Putamen (tissue), 1 donor: ENCODE measurements at places on chromosomes 11 and 22.
A peak's percentile ranks its signal among the peaks of the same experiment; 100 is the strongest.

GRCh38 chr22:46852771-46853170 lies 90.3 kb downstream of the TBC1D22A start:
- no peak for DNase-seq

GRCh38 chr11:28505232-28505631 lies 397.0 kb downstream of the METTL15 start:
- no peak for DNase-seq

- DNase-seq: no peak
Observed at GRCh38 chr22:29587938-29588699, 7.2 kb upstream of the NIPSNAP1 start.

GRCh38 chr22:36773935-36774334 lies 2.0 kb downstream of the IFT27 start:
- DNase-seq: no peak

DNA sequence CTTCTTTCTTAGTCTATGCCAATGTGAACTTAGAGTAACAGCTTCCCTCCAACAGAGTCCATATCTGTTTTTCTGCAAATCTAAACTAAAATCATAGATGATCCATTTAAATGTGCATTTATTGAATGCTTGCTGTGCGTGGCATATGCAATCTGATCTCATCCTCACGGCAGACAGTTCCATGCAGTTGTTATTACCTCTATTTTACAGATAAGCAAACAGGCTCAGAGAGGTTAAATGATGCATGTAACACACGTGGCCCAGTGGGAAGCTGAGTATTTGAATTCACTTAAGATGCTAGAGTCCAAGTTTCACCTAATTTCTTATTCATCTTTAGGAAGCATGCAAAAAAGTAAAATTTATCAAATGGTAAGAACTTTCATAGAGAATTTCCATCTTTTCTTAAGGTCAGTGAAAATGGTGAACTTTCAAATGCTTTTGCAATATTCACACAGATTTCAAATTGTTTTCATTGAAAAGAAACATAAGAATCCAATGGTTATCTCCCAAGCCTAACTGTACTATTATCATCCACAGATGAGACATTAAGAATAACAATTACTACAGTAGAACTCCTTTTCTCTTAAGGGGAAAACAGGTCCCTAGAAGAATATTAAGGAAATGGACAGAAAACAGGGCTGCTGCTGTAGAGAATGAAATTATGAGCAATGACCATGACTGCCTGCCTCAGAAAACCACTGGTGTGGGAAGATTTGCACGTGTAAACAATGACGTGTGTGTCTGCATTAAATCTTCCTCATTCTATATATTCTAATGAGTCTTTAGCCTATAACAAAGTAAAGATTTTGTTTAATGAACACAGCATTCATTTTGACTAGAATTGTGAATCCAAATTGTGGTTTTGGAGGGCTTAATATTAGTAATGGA lies 1171.3 kb downstream of the LRRC4C start:
- DNase-seq: no peak

- DNase-seq: no peak
Observed at GRCh38 chr22:44529827-44530523, 31.9 kb upstream of the RTL6 start.

GRCh38 chr11:132301900-132302299 lies 931.5 kb downstream of the NTM start:
- no peak for DNase-seq

- no peak for DNase-seq
Observed at GRCh38 chr11:1823376-1824220, 11.2 kb upstream of the SYT8 start.

GRCh38 chr11:35391922-35392688 lies 27.3 kb downstream of the SLC1A2 start:
- DNase-seq: peak; percentile 52

GRCh38 chr11:47127213-47127612 lies 49.5 kb downstream of the ARFGAP2 start:
- no peak for DNase-seq

DNA sequence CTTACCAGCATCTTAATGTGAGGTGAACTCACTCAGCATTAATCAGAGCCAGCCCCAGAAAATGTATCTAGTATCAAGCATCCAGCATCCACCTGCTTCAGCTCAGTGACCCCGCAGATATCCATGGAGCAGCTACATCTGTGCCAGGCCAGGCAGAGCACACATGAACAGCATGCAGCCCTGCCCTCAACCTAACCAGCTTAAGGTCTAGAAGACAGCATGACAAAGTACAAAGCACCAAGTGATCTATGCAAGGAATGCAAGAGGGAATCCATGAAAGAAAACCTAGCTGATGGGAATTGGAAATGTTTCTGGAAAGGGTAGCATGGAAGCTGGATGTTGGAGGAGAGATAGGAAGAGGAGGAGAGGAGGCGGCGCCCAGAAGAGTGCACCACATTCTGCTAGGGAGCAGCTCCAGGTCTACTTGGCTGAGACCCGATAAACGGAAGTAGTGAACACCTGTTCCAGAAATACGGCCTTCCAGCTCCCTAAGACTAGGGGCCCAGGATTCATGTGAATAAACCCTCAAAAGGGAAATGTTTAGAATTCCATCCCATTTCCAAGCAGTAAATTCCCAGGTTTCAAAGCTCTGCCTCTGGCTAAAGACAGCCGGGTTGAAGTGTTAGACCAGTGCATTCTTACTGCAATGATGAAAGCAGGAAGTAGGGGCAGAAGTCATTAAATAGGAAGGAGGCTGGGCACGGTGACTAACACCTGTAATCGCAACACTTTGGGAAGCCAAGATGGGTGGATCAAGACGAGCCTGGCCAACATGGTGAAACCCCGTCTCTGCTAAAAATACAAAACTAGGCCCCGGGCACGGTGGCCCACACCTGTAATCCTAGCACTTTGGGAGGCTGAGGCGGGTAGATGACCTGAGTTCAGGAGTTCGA lies 23.5 kb upstream of the L3MBTL2 start:
- no peak for DNase-seq

- no peak for DNase-seq
Observed at GRCh38 chr11:70612459-70613141, 214.3 kb downstream of the CTTN start.

DNA sequence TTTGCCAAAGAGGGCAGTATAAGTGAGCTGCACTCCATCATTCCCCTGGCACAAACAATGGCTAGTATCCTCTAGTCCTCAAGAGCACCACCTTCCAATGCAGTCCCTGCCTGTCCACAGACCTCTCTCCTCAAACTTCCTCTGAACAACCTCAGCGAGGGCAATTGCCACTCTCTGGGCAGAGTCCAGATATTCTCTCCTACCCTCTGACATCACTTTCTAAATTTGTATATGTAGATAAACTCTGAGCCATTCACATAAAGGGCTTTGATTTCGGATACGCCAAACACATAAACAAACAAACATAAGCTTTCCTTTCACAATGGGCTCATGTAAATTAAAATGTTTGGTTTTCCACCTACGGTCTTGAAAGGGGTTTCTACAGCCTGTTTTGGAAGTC lies 3.0 kb upstream of the SLC43A3 start:
- no peak for DNase-seq

- no peak for DNase-seq
Observed at GRCh38 chr11:35160902-35161597, 22.1 kb downstream of the CD44 start.

DNA sequence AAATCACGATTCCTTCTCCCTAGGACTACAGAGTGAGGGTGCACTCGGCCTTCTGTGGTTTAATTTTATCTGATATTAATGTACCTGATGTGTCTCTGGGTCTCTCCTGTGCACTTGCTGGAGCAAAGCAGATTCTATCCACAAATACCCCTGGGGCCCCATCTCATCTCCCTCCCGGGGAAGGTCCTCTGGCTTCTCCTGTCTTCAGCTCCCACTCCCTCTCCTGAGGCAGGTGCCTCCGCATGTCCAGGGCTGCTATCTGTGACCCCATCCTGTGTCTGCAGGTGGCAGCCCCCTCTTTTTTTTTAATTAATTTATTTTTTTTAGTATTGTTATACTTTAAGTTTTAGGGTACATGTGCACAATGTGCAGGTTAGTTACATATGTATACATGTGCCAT lies 558.7 kb downstream of the BRD1 start:
- DNase-seq: no peak

GRCh38 chr22:45880091-45880715 lies 96.8 kb downstream of the WNT7B start:
- DNase-seq: no peak

- DNase-seq: no peak
Observed at GRCh38 chr11:61959678-61960077, 7.8 kb downstream of the FTH1 start.

DNA sequence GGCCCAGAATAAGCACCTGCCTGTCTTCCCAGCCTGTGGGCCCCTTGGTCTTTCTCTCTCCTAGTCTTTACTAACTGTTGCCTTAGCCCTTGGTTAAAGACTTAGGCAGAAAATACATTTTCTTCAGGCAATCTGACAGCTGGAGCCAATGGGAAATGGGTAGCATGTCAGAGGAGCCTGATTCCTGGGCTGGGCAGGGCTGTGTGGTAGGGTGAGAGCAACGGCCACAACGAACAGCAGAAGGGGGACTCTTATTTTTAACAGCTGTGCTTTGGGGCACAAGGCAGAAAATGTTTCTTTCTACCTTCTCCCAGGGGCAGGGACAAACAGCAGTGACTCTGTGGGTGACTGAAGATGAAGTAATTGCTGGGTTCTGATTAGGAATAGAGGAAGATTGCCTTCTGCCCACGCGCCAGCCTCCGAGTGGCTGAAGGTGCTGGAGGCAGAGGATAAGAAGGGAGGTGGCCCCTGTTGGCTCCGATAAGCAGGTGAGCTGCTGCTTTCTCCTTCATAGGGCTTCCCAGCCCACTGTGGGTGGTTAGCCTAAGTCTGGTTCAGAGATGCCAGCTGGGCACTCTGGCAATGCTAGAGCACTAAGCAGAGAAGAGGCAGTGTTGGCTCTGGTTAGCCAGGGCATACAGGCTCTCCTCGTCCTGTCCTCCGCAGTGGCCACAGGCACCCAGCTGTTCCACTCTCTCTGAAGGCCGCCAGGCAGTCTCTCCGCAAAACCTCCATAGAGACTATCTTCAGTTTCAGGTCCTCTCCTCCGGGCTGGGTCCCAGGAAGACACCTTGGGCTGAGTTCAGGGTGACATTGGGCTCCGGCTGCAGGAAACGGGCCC lies 1.5 kb downstream of the YPEL4 start:
- DNase-seq: no peak

DNA sequence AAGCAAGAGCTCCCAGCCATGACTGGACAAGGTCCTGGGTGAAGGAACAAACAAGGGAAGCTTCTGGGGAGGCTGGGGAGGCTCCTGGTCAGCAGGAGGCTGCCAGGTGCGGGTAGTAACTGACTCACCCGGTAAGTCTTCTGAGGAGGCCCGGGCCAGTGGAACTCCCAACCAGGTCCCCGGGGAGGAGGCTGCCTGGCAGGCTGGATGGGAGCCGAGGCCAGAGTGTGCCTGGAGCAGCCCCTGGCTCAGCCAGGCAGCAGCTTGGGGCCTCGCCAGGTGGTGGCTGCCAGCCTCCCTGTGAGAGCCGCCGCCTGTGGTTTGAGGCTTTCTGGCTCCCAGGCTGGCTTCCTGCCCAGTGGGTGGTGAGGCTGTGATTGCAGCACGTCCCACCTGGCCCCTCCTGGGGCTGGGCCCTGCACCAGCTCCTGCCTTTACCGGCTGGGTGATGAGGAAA lies 46.2 kb downstream of the IGF2 start:
- peak; percentile 3 for DNase-seq

GRCh38 chr11:8252388-8252787 lies 11.3 kb downstream of the LMO1 start:
- DNase-seq: no peak

DNA sequence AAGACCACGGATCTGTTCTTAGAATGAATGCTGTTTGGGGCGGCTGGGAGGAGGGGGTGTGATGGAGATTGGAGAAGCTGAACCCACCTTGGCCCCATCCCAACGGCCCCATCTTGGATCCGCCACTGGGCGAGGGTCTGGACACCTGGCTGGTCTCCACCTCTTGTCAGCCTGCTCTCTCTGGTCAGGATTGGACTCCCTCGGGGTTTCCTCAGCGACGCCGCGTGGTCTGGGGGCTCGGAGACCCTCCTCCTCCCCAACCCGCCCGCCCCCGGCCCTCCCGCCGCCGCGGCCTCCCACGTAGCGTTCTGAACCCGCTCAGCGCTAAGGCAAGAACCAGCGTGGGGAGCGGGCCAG lies 4.3 kb upstream of the FLI1 start:
- no peak for DNase-seq

DNA sequence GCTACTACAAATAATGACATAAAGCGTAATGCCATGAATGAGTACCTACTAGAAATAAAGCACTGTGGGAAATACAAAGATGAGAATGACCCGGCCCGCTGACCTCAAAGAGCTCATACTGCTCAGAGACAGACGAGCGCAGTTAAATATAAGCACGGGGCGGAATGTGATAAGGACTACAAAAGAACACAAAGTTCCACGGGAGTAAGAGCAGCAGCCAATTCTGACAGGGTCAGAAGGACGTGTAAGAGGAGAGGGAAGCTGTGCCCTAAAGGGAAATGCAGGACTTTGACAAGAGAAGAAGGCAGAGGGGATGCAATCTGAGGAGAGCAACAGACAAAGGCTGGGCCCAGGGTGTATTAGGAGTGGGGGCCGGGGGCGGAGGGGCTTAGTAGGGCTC lies 314.6 kb downstream of the LARGE1 start:
- no peak for DNase-seq

GRCh38 chr22:49240472-49240871 lies 587.2 kb downstream of the BRD1 start:
- no peak for DNase-seq

DNA sequence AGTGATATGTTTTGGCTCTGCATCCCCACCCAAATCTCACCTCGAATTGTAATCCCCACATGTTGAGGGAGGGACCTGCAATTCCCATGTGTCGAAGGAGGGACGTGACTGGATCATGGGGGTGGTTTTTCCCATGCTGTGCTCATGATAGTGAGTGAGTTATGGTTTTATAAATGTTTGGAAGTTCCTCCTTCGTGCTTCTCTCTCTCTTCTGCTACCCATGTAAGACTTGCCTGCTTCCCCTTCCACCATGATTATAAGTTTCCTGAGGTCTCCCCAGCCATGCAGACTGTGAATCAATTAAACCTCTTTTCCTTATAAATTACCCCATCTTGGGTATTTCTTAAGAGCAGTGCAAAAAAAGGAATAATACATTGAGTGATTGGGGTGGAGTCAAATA lies 7.3 kb upstream of the CEP295 start:
- no peak for DNase-seq

GRCh38 chr22:42961810-42962209 lies 53.1 kb downstream of the PACSIN2 start:
- no peak for DNase-seq

GRCh38 chr11:7263842-7264241 lies 12.1 kb downstream of the SYT9 start:
- no peak for DNase-seq

DNA sequence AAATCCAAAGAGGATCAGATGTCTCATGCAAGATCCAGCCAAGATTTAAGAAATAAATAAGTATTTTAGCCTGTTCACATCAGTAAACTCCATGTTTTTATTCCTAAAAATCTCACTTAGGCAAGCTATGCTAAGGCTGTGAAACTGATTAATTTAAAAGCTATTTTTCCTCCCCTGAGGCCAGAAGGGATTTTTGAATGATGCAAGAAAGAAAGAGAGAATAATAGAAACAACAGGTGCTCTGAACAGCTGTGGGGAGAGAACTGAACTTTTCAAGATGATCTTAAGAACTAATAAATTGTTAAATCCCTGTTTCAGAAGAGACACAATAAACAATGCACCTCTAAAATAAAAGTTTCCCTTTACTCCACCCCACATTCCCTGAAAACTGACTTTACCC lies 241.6 kb downstream of the DLG2 start:
- no peak for DNase-seq
